H7 (cell line): ENCODE measurements at places on chromosomes 6 and 20. TPM values are rescaled to one million over a fixed set of nuclear protein-coding genes. Genes with fewer than 3 reads are reported as not detected.

Gene ALDH5A1
- 1.00 and 1.5 TPM in 2 replicates for total RNA-seq

Gene EEF1A2
- 30.7 and 37.1 TPM in 2 replicates for total RNA-seq

Gene CNBD2
- total RNA-seq = 4.8 and 6.0 TPM in 2 replicates

Gene ARFGEF3
- total RNA-seq = 7.0 and 11.0 TPM in 2 replicates

Gene BTNL2
- not detected in 2 replicates for total RNA-seq

Gene KIF25
- total RNA-seq = 0.15 and 0.42 TPM in 2 replicates

Gene ARMC12
- 0.94 and 3.0 TPM in 2 replicates for total RNA-seq

Gene TMEM217
- total RNA-seq = 0.14 TPM in 1 of 2 replicates, not detected in the other

Gene FERMT1
- 11.0 and 14.3 TPM in 2 replicates for total RNA-seq

Gene SLC17A4
- not detected in 2 replicates for total RNA-seq
